ENCODE measurements at places on chromosomes 12 and 14. TPM values are rescaled to one million over a fixed set of nuclear protein-coding genes. Genes with fewer than 3 reads are reported as not detected.

- DNase-seq: peak; percentile 59
Measured at GRCh38 chr12:57614178-57614947, 3.1 kb downstream of the ARHGEF25 start.

DNA sequence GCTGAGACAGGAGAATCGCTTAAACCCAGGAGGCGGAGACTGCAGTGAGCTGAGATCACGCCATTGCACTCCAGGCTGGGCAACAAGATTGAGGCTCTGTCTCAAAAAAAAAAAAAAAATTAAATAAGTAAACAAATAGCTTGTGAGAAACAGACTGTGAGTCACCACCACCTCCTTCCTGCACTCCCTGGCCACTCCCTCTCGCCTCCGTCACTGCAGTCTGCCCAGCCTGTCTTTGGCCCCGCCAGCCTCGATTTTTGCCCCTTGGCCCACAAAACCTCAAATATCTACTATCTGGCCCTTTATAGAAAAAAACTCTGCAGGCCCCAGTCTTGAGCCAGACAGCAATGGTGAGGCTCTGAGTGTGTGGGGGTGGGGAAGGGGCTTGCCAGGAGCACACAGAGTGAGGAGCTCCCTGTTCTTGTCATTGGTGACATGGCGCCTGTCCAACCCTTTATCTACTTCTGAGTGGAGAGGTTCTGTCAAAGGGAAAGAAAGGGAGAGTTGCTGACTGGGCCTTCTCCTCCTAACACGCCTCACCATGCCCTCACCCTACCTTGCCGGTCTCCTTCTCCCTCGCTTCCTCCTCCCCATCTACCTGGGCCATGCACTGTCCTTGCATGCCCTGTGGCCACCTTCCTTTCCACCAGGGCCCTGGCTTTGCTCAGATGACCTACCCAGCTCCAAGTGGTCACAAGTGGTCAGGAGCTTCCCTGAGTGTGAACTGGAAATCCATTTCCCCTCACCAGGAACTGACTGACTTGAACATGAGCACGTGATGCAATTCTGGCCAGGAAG lies 22.1 kb downstream of the LGMN start:
- DNase-seq: peak; percentile 27

DNA sequence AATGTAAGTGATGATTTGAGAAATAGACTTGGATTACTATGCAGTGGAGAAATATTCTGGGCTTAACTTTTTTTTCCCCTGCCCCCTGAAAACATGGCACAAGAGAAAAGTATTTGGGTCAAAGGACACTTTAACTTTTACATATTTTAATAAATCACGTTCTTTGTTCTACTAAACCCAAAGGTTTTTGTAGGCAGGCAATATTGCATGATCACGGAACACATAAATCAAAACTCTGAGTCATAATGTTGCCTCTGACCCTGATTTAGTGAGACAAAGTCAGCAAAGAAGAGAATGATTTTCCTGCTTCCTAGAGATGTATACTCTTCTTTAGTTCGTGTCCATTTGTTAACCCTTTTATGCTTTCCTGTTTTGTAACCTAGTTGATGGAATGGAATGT lies 38.0 kb downstream of the ABCD2 start:
- no peak for DNase-seq

GRCh38 chr12:105289114-105289904 lies 41.2 kb upstream of the C12orf75 start:
- DNase-seq: no peak

DNA sequence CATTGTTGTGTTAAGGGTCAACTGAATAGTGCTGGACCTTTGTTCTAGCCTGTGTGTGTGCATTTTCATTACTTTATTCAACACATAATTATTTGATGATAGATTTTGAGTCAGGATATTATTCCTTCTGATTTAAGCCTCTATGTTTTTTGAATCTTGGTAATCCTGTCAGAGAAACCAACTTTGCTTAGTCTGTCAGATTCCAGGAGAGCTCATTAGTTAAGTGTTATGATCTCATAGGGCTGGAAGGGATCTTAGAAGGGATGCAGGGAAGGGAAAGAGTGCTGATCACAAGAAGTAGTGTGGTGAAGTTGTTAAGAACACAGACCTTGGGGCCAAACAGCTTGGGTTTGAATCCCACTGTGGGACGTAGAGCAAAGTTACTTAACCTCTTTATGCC lies 52.9 kb downstream of the SCN8A start:
- DNase-seq: no peak

DNA sequence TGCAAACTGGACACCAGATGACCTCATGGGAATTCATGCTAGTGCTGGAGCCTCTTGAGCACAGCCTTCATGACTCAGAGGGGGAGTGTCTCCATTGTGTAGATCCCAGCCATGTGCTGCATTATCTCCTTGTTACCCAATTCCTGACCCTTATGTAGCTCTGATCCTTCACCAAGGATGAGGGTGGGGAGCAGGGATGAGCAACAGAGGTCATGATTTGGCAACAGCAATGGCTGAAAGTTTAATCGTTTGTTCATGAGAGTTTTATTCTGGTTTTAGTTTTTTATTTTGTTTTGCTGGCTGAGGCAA lies 9.5 kb upstream of the BDKRB1 start:
- peak; percentile 50 for DNase-seq

RGS6 gene
- 7.4 TPM for total RNA-seq

ZFHX2 gene
- total RNA-seq: 0.35 TPM

LHX5 gene
- not detected for total RNA-seq
